ENCODE measurements at places on chromosomes 16 and 17.
A peak's percentile ranks its signal among the peaks of the same experiment; 100 is the strongest.

DNA sequence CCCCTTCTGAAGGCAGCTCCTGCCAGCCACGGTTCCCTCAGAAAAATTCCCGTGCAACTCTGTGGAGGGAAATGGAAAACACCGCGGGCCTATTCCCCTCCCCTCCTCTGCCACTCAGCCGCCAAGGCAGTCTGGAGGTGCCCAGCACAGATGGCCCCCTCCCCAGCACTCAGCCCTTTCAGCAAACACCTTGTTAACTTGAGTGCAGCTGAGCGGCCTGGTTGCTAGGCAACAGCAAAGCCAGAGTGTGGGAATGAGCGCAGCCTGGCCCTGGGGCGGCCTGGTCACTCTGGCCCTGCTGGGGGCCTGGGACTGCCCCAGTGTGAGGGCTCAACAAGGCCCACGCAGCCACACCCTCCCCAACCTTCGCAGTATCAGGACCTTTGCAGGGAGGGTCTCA is 32.8 kb downstream of the CACNA1G start:
- DNase-seq = no peak

DNA sequence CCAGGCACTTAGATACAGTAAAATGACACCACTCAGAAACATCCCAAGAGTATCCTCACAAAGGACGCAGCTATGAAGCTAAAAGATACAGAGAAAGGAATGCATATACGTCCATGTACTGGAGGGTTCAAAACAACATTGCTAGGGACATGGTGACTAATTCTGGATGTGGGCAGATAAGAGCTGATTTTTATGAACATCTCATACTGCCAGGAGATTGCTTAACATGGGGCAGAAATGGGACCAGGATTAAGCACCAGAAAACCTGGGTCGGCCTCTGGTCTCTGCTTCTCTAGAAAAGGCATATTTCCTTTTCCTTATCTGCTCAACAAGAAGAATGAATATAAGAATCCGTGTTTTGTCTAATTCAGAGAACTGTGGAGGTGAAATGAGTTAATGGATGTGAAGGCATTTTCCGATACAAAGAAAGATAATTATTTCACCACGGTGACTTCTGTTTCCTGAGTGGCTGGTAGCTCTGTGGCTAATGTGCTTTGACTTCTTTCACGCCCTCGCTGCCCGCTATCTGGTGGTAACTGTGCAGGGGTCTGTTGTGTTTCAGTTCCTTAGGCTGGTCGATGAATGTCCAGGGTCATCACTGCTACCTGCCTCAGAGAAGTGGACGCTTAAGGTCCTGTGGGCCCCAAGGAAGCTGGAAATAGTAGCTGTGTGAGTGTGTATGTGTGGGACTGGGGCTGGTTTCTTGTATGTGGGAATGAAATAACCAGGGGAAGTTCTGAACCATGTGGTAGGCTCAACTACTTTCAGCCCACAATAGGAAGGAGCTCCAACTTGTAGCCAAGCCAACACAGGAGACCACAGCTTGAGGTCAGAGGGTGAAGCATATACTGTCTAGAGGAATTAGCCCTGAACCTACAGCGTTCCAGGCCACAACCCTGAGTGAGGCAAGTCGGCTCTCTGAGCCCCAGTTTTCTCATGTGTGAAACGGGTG is 15.8 kb upstream of the CCL5 start:
- peak; percentile 18 for DNase-seq

DNA sequence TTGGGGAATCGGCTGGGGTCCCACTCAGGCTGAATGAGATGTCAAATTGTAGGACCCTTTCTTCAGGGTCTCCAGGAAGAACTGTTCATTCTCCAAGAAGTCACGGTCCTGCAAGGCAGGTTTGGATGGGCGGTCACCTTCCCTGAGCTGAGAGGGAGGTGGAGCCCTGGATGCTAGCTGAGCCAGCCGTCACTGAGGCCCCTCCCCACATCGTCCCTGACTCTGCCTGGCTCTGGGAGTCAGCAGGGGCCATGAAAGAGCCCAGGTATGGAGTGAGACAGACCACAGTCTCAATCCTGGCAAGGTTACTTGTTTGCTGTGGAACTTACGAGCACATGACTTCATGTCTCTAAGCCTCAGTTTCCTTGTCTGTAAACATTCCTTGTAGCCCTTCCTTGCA is 6.0 kb upstream of the MRPL38 start:
- no peak for DNase-seq

DNA sequence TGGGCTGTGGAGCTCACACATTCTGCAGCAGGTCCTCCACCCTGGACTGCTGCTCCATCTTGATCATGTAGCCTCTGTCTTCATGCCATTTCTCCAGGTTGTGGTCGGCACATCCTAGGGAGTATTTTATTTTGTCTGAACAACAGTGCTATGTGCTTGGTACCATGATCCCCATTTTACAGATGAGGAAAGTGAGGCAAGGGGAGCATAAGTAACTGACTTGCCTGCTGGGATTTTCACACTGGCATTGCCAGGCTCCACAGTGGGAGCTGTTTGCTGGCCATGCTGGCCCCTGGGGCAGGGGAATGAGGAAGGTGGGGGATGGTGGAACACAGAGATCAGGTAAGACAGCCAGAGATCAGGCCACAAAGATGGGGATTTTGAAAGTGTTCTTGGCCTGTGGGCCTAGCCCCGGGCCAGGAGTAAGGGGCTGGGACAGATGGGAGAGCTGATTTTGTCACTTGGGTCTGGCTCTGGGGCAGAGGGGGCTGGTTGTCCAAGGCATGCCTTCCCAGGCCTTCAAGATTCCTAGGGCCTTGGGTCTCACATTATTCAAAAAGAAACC is 9.3 kb upstream of the ZNF500 start:
- no peak for DNase-seq

DNA sequence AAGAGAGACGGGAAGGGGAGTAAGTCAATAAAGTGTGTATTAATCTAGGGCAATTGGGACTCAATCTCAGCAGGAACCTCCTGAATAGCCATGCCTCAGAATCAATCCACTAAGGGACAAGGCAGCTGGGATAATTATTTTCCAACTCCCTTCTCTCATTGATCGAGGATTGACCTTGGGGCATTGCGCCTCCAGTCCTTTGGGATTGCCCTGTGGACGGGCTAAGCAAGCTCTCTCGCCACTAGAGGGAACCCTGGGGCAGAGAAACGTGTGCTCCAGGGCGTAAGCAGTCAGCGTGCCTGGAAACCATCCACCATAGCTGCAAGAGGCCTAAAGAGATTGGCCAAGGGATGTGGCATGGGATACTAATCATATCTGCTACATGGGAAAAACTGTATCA is 53.9 kb upstream of the ERCC4 start:
- peak; percentile 75 for DNase-seq

DNA sequence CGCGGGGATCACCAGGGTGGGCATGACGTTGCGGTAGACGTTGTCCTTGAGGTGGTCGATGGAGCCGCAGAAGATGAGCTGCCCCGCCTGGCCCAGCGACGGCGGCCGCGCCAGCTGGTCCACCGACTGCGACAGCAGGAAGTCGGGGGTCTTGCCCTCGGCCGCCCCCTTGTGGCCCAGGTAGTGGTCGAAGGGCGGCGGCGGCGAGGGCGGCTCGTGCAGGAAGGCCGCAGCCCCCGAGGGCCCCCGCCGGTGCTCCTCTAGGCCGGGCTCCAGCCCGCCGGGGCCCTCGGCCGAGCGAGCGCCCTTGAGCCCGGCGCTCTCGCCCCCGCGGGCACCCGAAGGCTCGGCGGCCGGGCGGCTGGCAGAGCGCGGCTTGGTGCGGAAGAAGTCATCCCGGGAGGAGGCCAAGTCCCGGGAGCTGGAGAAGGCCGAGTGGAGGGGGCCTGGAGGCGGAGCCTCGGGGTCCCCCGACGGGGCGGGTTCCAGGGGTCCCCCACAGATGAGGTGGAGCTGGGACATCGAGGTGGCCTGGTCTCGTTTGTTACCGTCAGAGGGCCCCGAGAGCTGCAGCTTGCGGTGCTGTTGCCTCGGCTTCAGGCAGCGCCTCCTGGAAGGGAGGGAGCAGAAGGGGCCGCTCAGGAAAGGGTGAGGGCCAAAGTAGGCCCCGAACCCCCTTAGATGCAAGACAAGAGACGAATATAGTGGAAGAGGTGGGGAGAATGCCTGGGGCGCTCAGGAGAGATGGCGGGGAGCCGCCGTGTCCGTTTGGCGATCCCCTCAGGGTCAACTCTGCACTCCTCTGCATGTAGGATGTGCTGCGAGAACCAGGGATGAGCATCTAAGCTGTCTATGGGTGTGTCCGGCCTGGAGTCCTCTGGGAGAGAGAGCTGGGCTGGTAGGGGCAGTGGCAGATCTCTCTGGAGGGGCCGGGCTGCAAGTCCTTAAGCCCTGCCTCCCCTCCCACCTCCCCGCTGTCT is 8.8 kb downstream of the FAM171A2 start:
- no peak for DNase-seq

- DNase-seq = no peak
Measured at GRCh38 chr17:75691801-75692626, 24.9 kb downstream of the SAP30BP start.

DNA sequence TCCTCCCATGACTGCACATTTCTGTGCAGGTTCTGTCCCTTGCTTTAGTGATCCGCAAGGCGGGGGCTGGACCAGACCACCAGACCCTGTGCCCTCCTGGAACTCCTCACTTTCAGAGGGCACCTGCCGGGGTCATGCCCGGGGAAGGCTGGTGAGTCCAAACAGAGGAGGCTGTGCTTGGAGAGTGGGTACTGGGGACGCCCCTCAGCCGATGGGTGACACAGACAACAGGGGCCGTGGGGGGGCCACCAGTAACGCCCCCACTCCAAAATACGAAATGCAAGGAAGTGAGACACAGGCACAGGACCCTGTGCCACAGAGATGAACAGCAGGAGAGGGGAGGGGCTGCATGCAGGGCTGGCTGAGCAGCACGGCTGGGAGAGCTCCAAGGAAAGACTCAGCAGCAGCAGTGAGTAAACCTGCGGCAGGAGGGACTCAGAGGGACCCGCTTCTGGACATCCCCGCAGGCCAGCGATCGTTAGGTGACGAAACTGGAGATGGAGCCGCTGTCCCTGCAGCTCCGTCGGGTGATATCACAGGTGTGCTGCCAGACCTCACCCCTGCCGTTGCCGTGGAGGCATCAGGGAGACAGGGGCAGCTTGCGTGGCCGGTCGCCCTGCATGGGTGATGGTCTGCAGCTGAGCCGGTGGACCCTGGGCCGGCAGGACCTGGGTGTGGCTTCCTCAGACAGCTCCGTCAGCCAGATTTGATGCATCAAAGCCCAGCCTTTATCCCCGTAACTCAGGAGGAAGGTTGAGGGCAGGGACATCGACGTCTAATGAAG is 71.2 kb upstream of the GNG13 start:
- DNase-seq = no peak

GRCh38 chr17:7293159-7293558 is 1.3 kb downstream of the YBX2 start:
- peak; percentile 91 for DNase-seq

DNA sequence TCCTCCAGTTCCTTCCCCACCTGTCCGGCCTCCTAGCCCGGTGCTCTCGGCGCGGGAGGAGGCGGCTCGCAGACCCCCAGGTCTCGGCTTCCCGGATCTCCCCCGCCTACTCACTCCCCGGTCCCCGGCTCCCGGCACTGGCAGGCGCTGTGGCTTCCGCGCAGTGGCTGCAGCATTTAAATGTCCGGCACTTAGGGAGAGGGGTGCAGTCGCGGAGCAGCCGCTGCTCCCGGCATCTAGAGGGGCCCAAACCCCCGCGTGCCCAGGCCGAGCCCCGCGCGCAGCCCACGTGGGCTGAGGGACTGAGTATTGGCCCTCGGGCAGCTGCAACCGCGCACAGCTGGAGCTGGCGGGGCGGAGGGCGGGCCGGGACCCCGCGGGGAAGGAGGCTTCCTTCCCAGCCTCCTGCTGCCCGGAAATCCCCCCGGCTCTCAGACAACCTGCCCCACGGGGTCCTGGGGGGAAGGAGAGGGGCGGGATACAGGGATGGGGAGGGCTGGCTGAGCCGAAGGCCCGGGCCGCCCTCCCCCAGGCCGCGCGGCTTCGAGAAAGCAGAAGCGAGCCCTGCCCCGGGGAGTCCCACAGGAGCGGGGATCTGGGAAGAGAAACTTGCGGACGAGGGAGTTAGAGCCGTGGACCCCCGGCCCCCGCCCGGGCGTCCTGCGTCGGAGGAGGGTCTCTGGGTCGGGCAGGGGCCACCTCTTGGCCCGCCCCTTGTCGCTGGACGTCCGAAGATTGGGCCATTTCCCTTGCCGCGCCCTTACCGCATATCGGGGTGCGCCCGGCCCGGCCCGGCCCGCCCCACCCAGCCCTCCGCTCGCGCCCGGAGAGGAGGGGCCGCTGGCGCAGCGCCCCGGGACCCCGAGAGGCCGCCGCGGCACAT is at the start of gene MMP25:
Gene MMP25, plus strand, starts transcription at position 804 of the 883 bp plus-strand sequence. CDS start 357 bp downstream, outside the sequence.
- no peak for DNase-seq

DNA sequence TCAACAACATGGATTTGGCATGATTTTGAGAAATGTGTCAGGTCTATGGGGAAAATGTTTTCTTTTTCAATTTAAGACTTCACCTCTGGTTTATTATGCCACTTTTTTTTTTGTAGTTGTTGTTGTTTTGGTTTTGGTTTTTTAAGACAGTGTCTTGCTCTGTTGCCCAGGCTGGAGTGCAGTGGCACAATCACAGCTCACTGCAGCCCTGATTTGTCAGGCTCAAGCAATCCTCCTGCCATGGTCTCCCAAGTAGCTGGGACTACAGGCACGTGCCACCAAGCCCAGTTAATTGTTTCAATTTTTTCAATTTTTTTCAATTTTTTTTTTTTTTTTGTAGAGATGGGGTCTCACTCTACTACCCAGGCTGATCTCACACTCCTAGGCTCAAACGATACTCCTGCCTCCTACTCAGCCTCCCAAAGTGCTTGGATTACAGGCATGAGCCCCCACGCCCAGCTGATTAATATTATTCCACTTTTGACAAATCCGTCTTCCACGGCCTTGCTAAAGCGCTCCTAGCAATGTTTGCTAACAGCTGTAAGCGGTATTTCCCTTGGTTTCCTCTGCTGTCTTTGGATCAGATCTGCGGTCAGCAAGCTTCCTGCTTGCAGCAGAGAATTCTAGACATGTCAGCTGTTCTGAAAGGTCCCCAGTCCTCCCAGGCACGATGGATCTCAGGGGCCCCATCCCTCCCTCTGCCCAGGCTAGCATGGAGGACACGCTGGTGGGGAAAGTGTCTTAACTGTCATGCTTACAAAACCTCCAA is 7.0 kb upstream of the MILR1 start:
- peak; percentile 71 for DNase-seq

GRCh38 chr17:17710728-17711541 is 29.7 kb downstream of the RAI1 start:
- no peak for DNase-seq

GRCh38 chr16:11914210-11915113 is 1.3 kb downstream of the GSPT1 start:
- DNase-seq = peak; percentile 78
